ENCODE measurements at places on chromosomes 13 and 19.

GRCh38 chr19:32688311-32688710 lies 3.3 kb upstream of the NUDT19 start:
- DNase-seq, result no peak
- H3K27ac ChIP-seq, result no peak overlapping the region
- no peaks in the 10 kb centered on the region for H3K27me3 ChIP-seq
- no peaks in the 10 kb centered on the region for H3K36me3 ChIP-seq
- H3K4me1 ChIP-seq, result peaks cover 2% of the 10 kb centered on the region
- no peak overlapping the region for H3K4me3 ChIP-seq

DNA sequence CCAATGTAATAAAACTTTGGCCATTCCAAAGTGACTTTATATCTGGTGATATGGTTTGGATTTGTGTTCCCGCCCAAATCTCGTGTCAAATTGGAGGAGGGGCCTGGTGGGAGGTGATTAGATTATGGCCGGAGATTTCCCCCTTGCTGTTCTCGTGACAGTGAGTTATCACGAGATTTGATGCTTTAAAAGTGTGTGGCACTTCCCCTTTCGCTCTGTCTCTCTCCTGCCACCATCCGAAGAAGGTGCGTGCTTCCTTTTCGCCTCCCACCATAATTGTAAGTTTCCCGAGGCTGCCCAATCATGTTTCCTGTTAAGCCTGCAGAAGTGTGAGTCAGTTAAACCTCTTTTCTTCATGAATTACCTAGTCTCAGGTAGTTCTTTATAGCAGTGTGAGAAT lies 9.3 kb upstream of the NALCN start:
- H3K36me3 ChIP-seq, result no peaks in the 10 kb centered on the region
- DNase-seq, result no peak
- no peak overlapping the region for H3K27ac ChIP-seq
- H3K27me3 ChIP-seq, result no peaks in the 10 kb centered on the region
- no peaks in the 10 kb centered on the region for H3K4me1 ChIP-seq

DNA sequence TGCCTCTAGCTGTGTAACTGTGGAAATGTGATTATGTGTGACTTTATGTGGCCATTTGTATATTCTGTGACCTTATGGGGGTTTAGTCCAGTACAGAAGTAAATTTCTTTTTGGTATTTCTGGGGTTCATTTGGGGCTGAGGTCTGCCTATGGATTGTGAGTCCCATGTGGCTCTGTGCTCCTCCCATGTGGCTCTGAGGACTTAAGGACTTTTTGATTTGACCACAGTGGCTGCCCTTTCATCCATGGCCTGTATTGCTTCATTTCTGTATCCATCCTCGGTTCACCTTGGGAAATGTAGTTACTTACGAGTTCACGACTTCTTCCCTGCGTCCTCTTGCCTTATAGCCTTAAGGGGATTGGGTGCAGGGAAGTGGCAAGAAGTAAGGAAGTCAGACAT lies 1.0 kb downstream of the ZNF420 start:
- H3K4me1 ChIP-seq, result no peaks in the 10 kb centered on the region
- H3K27ac ChIP-seq, result no peak overlapping the region
- H3K27me3 ChIP-seq, result no peaks in the 10 kb centered on the region
- no peaks in the 10 kb centered on the region for H3K36me3 ChIP-seq
- H3K4me3 ChIP-seq, result peak overlapping the region; percentile 74

DNA sequence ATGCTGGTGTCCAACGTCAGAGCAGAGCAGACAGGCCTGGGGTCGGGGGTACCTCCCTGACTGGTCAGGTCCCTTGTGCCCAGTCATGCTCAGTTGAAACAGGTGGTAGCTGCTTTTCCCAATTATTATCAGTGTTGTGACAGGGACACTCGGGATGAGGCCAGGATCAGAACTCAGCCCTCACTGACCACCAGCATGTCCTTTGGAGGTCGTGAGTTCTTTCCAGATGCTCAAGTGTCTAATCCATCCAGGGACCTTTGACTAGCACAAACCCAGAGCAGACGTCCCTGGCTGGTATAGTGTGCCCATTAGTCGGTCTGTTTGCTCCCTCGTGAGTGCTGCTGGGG lies 22.4 kb downstream of the MAU2 start:
- peaks cover 41% of the 10 kb centered on the region for H3K36me3 ChIP-seq
- H3K27me3 ChIP-seq, result no peaks in the 10 kb centered on the region
- no peak for DNase-seq

- H3K27me3 ChIP-seq, result no peaks in the 10 kb centered on the region
- no peak for DNase-seq
- no peak overlapping the region for H3K27ac ChIP-seq
- no peaks in the 10 kb centered on the region for H3K36me3 ChIP-seq
- no peak overlapping the region for H3K4me3 ChIP-seq
Observed at GRCh38 chr13:80074143-80074752, 266.7 kb downstream of the SPRY2 start.

DNA sequence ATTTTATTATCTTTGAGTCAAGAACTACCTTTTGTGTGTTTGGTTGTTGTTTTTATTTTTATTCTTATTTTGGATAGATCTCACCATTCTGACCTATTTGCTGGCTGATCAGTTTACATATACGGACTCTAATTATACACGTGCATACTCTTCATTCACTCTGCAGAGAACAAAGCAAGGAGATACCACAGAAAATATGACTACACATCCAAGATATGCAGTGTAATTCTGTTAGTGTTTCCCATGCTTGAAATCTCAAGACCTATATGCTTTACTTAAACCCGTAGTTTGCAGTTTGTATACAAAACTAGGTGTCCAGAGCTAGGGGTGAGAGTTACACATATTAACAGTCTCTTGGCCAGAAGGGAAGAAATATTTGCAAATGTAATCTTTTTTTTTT lies 205.5 kb downstream of the DCLK1 start:
- DNase-seq, result no peak
- no peaks in the 10 kb centered on the region for H3K36me3 ChIP-seq
- H3K27ac ChIP-seq, result no peak overlapping the region

DNA sequence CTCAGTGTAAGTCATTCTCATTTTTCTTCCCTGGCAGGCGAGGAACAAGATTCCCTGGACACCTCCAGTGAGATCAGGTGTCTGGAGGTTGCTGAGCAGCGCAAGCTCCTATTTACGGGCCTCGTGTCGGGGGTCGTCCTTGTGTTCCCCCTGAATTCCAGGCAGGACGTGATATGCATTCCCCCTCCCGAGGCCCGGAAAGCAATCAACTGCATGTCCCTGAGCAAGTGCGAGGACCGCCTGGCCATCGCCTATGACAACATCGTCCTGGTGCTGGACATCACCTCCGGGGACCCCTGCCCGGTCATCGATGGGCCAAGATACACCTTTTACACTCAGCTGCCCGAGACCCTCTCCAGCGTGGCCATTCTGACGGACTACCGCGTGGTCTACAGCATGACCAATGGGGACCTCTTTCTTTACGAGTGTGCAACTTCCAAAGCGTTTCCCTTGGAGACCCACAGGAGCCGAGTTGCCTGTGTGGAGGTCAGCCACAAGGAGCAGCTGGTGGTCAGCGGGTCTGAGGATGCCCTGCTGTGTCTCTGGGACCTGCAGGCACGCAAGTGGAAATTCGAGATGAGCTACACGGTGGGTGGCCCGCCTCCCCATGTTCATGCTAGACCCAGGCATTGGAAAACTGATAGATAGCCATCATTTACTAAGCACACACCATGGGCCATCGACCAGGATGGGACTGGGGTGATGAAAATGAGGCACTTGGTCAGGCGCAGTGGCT lies 21.5 kb upstream of the SIN3B start:
- DNase-seq, result no peak

- H3K4me3 ChIP-seq, result no peak overlapping the region
- DNase-seq, result no peak
- H3K4me1 ChIP-seq, result no peaks in the 10 kb centered on the region
- no peak overlapping the region for H3K27ac ChIP-seq
- no peaks in the 10 kb centered on the region for H3K27me3 ChIP-seq
- no peaks in the 10 kb centered on the region for H3K36me3 ChIP-seq
Observed at GRCh38 chr13:103236213-103236612, 170.0 kb upstream of the SLC10A2 start.

- H3K4me1 ChIP-seq, result no peaks in the 10 kb centered on the region
- DNase-seq, result no peak
- no peaks in the 10 kb centered on the region for H3K27me3 ChIP-seq
Observed at GRCh38 chr19:21151460-21151859, 9.6 kb downstream of the ZNF431 start.

GRCh38 chr19:9309139-9309973 lies at the start of gene ZNF699:
ZNF699 (minus strand) TSS chr19:9309838; CDS start chr19:9305119, 4,719 bp downstream.
- peak; percentile 97 for DNase-seq
- peak within 1 kb of the TSS; percentile 96 for H3K27ac ChIP-seq
- no peaks in the 10 kb centered on the region for H3K36me3 ChIP-seq

DNA sequence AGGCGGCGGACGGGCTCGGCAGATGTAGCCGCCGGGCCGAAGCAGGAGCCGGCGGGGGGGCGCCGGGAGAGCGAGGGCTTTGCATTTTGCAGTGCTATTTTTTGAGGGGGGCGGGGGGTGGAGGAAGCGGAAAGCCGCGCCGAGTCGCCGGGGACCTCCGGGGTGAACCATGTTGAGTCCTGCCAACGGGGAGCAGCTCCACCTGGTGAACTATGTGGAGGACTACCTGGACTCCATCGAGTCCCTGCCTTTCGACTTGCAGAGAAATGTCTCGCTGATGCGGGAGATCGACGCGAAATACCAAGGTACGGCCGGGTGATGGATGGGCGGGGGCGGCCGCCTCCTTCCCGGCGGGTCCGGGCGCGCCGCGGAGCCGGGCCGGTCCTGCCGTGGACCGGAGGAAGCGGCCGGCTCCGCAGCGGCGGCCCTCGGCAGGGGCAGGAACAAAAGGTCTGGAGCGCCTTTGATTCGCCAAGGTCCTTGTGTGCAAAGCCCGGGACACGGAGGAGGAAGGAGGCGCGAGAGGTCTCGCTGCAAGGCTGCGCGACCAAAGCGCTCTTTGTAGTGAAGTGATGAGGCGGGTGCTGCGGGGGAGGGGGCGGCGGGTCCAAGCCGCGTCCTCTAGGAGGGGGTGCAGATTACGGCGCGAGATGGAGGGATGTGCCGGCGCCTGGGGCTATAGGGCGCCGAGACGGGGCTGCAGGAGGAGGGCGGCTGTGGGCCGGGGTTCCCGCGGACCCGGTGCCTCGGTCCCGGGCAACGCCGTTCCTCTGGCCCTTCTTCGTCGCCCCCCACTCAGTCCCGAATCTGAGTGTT lies 689 bp downstream of the ING1 start:
- H3K27ac ChIP-seq, result peak overlapping the region; percentile 78
- peak overlapping the region; percentile 78 for H3K4me3 ChIP-seq
- H3K4me1 ChIP-seq, result peaks cover 3% of the 10 kb centered on the region

- DNase-seq, result no peak
- no peaks in the 10 kb centered on the region for H3K27me3 ChIP-seq
- H3K36me3 ChIP-seq, result no peaks in the 10 kb centered on the region
- no peaks in the 10 kb centered on the region for H3K4me1 ChIP-seq
- no peak overlapping the region for H3K4me3 ChIP-seq
Observed at GRCh38 chr19:33482476-33482875, 39.1 kb downstream of the PEPD start.

GRCh38 chr19:12379732-12380443 lies 14.4 kb upstream of the ZNF442 start:
- no peak overlapping the region for H3K27ac ChIP-seq
- no peaks in the 10 kb centered on the region for H3K36me3 ChIP-seq
- no peaks in the 10 kb centered on the region for H3K4me1 ChIP-seq
- H3K27me3 ChIP-seq, result no peaks in the 10 kb centered on the region
- no peak for DNase-seq

- H3K4me3 ChIP-seq, result no peak overlapping the region
- no peak for DNase-seq
- no peak overlapping the region for H3K27ac ChIP-seq
- H3K36me3 ChIP-seq, result no peaks in the 10 kb centered on the region
- H3K27me3 ChIP-seq, result no peaks in the 10 kb centered on the region
Observed at GRCh38 chr13:78660495-78660857, 1.5 kb upstream of the OBI1 start.

- H3K27me3 ChIP-seq, result no peaks in the 10 kb centered on the region
- no peak for DNase-seq
- H3K4me3 ChIP-seq, result no peak overlapping the region
- no peaks in the 10 kb centered on the region for H3K36me3 ChIP-seq
- no peaks in the 10 kb centered on the region for H3K4me1 ChIP-seq
- H3K27ac ChIP-seq, result no peak overlapping the region
Observed at GRCh38 chr13:69935043-69935442, 172.6 kb upstream of the ATXN8OS start.

DNA sequence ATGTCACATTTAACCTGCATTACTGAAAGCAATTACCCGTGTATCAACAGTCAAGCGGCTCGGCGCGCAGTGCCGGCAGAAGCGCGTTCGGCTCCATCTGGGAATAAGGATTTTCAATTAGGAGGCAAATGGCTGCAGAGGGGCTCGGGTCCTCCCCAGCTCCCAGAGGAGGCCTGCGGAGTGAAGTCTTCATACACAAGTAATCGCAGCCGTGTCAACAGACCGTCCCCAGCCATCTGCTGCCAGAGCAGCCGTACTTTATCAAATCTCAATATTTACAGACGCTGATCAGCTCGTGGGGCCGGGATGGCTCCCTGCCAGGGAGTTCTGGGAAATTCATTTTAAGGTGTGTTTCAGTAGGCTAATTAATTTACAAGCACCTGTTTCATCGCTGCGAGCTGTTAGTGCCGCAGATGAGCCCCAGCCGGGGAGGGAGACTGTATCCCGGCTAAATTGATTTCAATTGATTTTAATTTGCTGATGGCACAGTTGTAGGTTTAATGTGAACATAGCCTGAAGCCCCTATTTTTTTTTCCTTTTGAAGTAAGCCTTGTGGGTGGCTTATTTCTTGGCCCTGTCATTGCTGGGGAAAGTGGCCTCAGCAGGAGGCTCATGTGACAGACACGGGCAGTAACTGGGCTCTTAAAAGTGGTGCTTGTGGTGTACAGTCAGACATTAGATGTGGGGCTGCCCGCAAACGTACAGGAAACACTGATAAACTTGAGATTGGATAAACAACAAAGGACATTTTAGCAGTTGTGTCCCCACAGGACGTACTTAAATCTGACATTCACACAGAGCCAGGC lies 252.7 kb downstream of the TEX29 start:
- no peaks in the 10 kb centered on the region for H3K4me1 ChIP-seq
- H3K27ac ChIP-seq, result no peak overlapping the region
- no peak for DNase-seq
- no peak overlapping the region for H3K4me3 ChIP-seq

GRCh38 chr19:19732579-19733501 lies at the start of gene ZNF14:
ZNF14 (minus strand) TSS chr19:19733112; CDS start chr19:19732958, 154 bp downstream.
- H3K4me1 ChIP-seq, result no peaks in the 10 kb centered on the region
- H3K36me3 ChIP-seq, result no peaks in the 10 kb centered on the region
- peak; percentile 93 for DNase-seq
- peak within 1 kb of the TSS; percentile 94 for H3K4me3 ChIP-seq
- H3K27ac ChIP-seq, result peak within 1 kb of the TSS; percentile 75

GRCh38 chr19:438416-438958 lies 22.3 kb downstream of the SHC2 start:
- H3K4me1 ChIP-seq, result no peaks in the 10 kb centered on the region
- H3K4me3 ChIP-seq, result no peak overlapping the region
- H3K27me3 ChIP-seq, result no peaks in the 10 kb centered on the region
- H3K36me3 ChIP-seq, result no peaks in the 10 kb centered on the region
- no peak for DNase-seq

DNA sequence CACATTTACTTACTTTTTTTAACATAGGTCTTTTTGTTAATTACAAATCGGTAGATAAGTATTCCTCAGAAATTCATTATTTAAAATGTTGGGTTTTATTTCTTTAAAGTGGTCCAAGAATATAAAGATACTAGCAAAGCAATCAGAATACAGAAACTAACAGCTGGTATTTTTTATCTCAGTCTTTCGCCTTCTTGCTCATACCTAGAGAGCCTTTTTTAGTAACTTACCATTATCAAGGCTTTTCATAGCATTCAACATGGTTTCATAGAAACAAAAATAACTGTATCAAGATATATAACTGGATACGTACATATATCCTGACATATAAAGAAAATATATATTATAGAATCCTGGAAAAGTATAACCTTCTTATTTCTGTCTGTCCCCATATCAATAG lies 227.8 kb upstream of the MIR17HG start:
- no peak overlapping the region for H3K4me3 ChIP-seq
- no peaks in the 10 kb centered on the region for H3K4me1 ChIP-seq
- no peak for DNase-seq
- no peaks in the 10 kb centered on the region for H3K36me3 ChIP-seq
